EL (cell line): ENCODE measurements at places on chromosomes 11 and 22.
A peak's percentile ranks its signal among the peaks of the same experiment; 100 is the strongest.

GRCh38 chr11:67691149-67691548 lies 16.7 kb upstream of the ALDH3B2 start:
- DNase-seq, result no peak

- peak; percentile 95 for DNase-seq
Measured at GRCh38 chr11:8671193-8671612, 11.3 kb downstream of the TRIM66 start.

DNA sequence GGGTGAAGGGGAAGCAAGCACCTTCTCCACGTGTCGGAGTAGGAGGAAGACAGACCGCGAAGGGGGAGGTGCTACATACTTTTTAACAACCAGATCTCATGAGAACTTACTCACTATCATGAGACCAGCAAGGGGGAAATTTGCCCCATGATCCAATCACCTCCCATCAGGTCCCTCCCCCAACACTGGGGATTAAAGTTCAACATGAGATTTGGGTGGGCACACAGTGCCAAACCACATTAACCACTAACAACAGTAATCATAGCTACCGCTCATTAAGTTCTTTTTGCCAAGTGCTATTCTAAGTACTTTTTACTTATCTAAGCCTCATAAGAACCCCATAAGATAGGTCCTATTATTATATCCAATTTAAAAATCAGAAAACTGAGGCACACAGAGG lies 450.5 kb upstream of the DDI1 start:
- no peak for DNase-seq

GRCh38 chr22:17920145-17920605 lies 104.2 kb downstream of the MICAL3 start:
- no peak for DNase-seq

- peak; percentile 58 for DNase-seq
Measured at GRCh38 chr11:120985718-120986569, 38.0 kb upstream of the TBCEL start.

- DNase-seq, result no peak
Measured at GRCh38 chr11:68564261-68564660, 103.7 kb downstream of the PPP6R3 start.

DNA sequence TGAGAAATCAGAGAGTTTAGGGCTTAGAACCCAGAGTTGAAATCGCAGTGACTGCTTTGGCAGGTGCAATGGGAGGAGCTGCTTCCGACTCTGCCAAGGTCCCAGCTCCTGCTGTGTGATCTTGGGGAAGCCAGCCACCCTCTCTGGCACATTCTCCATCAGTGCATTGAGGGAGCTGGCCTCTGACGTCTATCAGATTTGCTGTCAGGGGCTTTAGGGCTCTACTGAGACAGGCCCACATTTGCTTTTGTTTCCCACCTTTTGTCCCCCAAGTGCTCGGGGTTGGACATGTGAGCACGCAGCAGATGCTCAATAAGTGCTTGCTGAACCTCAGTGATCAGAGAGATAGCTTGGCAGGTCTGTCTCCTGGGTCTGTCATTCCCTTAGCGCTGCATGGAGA lies 10.6 kb upstream of the SOX10 start:
- DNase-seq, result no peak

GRCh38 chr22:49251371-49251770 lies 576.3 kb downstream of the BRD1 start:
- no peak for DNase-seq
